Upper lobe of right lung (tissue), 1 donor: ENCODE measurements at places on chromosomes 16 and 17. TPM values are rescaled to one million over a fixed set of nuclear protein-coding genes. Genes with fewer than 3 reads are reported as not detected.

The WNT9B gene
- 2.0 TPM for total RNA-seq

The TNFSF12 gene
- 75.7 TPM for total RNA-seq

DNA sequence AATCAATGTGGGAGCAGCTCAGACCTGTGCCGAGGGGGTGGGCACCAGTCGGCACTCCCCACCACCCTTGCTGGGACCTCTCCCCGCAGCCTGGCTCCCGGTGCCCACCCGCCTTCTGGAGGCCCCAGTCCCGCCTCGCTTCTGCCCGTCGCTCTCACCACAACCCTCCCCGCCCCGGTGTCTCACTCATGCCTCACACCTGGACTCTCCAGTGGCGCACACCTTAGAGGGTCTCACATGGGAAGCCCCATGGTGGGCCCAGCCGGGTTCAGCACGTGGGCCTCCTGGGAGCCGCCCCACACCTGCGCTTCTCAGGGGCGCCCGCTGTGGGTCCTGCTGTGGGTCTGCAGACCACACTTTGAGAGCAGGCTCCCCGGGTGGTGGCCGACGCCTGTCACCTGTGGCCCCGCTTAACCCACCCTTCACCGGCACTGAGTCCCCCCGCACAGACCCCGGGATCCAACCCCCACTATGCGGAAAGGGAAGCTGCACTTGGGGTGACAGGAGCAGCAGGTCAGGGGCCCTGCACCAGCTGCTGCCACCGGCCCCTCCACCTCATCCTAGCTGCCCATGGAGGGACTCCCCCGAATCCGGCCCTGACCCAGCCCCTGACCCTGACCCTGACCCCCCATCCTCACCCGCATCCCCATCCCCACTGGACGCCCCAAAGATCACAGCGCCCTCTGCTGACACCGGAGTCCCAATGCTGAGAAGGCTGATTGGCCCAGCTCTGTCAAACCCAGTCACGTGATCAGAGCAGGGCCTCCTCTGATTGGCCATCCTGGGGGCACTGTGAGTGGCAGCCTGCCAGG lies 27.4 kb upstream of the SLC38A10 start:
- H3K27ac ChIP-seq, result no peak overlapping the region
- peaks cover 21% of the 10 kb centered on the region for H3K4me1 ChIP-seq
- no peak overlapping the region for H3K4me3 ChIP-seq

GRCh38 chr16:30893744-30894539 lies at the start of gene BCL7C:
TSS of gene BCL7C (minus strand) at chr16:30894077. CDS start at chr16:30893944, 133 bp downstream.
- peaks cover 23% of the 10 kb centered on the region for H3K36me3 ChIP-seq
- peak; percentile 98 for DNase-seq
- H3K4me3 ChIP-seq, result peak within 1 kb of the TSS; percentile 95
- peaks cover 37% of the 10 kb centered on the region for H3K4me1 ChIP-seq
- no peaks in the 10 kb centered on the region for H3K27me3 ChIP-seq

The CDC6 gene
- total RNA-seq, result 1.4 TPM

DNA sequence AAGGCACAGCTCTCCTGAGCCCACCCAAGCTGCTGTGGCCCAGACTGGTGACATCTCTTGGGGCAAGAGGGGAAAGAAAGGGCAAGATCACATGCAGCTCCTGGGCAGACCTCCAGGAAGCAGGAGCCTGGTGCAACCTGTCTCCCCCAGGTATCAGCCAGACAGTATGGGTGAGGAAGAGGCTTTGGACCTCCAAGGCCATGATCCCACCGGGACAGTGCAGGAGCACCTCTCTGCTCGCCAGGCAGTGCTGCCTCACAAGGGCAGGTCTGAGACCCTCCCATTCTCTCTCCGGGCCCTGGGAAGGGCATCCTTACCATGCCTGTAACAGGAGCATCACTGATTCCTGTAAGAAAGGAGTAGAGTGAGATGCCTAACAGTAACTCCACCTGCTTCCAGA lies 25.6 kb upstream of the COG7 start:
- H3K27me3 ChIP-seq, result no peaks in the 10 kb centered on the region
- H3K4me3 ChIP-seq, result no peak overlapping the region
- no peak overlapping the region for H3K27ac ChIP-seq
- DNase-seq, result no peak

- H3K27ac ChIP-seq, result no peak overlapping the region
- H3K27me3 ChIP-seq, result no peaks in the 10 kb centered on the region
- H3K4me3 ChIP-seq, result peak overlapping the region; percentile 16
- no peaks in the 10 kb centered on the region for H3K36me3 ChIP-seq
- peaks cover 23% of the 10 kb centered on the region for H3K4me1 ChIP-seq
Measured at GRCh38 chr16:2983706-2984136, 3.5 kb upstream of the PKMYT1 start.

The PRR14 gene
- total RNA-seq, result 48.2 TPM

The MRC2 gene
- total RNA-seq, result 127 TPM

The CDRT15L2 gene
- total RNA-seq, result not detected

DNA sequence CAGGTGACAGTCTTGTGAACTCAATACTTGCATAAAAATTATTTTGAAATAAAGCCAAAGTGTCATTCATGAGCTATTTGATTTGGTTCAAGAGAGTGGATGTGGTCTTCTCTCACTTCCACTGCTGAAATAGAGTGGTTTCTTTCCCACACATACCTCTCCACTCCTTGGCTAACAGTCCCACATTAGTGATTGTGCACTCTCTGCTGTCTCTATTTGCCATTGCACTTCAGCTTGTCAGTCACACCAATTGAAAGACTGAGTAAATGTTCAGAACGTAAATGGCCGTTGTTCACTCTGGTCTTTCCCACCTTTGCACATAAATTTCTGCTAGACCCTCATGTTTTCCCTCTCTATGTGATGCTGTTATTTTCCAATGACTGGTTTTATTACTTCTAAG lies 197.5 kb downstream of the FTO start:
- H3K36me3 ChIP-seq, result no peaks in the 10 kb centered on the region
- DNase-seq, result no peak
- no peak overlapping the region for H3K27ac ChIP-seq
- H3K27me3 ChIP-seq, result no peaks in the 10 kb centered on the region
- H3K4me3 ChIP-seq, result no peak overlapping the region

DNA sequence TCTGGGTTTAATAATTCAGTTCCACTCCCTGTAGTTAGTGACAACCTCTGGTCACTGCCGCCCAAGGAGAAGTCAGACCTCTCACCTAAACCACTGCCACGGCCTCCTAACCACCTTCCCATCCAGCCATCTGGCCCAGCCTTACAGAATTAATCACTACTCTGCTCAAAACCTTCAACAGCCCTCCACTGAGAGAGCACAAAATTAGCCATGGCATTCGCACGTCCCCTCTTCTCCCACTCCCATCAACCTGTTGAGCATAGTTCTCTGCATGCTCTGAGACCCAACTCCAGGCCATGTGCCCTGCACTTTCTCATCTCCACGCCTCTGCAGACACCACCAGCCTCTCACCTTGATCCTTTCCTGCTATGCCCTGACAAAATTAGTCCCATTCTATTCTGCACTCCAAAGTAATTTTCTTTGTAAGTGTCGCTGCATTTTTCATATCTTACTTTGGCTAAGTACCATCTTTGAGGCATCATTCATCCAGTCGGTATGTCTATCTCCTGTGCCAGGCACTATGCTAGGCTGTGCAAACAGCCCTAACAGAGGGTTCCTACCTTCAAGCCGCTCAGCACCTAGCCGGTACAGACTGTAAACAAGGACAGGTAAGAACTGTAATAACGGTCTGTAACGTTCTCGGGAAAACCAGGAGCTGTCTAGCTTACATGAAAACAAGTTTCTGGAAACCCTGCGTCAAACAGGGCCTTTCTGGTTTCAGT lies 963 bp downstream of the COPRS start:
- H3K27me3 ChIP-seq, result no peaks in the 10 kb centered on the region
- H3K4me3 ChIP-seq, result peak overlapping the region; percentile 68
- H3K27ac ChIP-seq, result peak overlapping the region; percentile 75
- peaks cover 28% of the 10 kb centered on the region for H3K36me3 ChIP-seq

The ZNF19 gene
- total RNA-seq, result 11.4 TPM

GRCh38 chr17:62688398-62689160 lies 61.1 kb downstream of the MRC2 start:
- no peak overlapping the region for H3K4me3 ChIP-seq
- no peak for DNase-seq
- H3K36me3 ChIP-seq, result peaks cover 6% of the 10 kb centered on the region
- H3K27ac ChIP-seq, result no peak overlapping the region

The PNPO gene
- total RNA-seq, result 29.4 TPM

The BLTP2 gene
- 145 TPM for total RNA-seq

- no peaks in the 10 kb centered on the region for H3K4me1 ChIP-seq
- no peak overlapping the region for H3K27ac ChIP-seq
- no peaks in the 10 kb centered on the region for H3K27me3 ChIP-seq
Measured at GRCh38 chr16:7422036-7422888, 89.6 kb downstream of the RBFOX1 start.

DNA sequence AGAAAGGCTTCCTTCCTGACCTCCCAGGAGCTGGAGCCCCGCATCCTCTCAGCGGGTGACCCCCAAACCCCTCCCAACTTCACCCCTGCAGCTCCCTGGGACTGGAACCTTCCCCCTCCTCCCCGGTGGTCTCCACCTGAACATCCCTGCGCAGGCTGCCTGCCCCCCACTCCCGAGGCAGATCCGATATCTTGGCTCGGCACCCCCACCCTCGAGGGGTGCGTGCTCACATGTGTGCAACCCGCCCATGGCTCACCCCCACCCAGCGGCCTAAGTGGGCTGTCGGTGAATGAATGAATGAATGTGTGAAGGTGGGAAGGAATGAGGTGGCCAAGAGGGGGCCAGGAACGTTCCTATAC lies 39.7 kb downstream of the SLC7A5 start:
- DNase-seq, result no peak
- H3K27me3 ChIP-seq, result peaks cover 10% of the 10 kb centered on the region
- H3K27ac ChIP-seq, result no peak overlapping the region

GRCh38 chr17:10743316-10744009 lies 13.6 kb upstream of the TMEM220 start:
- H3K27ac ChIP-seq, result no peak overlapping the region
- H3K36me3 ChIP-seq, result no peaks in the 10 kb centered on the region
- H3K4me1 ChIP-seq, result no peaks in the 10 kb centered on the region
- no peak overlapping the region for H3K4me3 ChIP-seq

The P2RX5 gene
- total RNA-seq, result 1.6 TPM

The RAPGEFL1 gene
- 10.2 TPM for total RNA-seq

DNA sequence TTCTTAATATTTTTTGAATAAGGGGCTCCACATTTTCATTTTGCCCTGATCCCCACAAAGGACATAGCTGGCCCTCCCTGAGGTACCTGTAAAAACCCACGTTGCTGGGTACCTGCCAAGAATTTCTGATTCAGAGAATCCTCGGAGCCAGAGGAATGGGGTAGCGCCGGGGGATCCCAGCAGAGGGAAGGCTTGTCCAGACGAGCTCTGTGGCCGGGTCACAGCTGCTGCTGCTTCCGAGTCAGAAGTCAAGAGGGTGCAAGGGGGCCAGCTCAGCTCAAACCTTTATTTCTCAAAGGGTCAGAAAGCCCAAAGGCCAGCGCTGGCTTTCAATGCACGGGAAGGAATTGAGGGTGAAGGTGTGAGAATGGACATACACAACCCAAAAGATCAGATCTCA lies 68.9 kb upstream of the SDK2 start:
- no peaks in the 10 kb centered on the region for H3K4me1 ChIP-seq
- H3K4me3 ChIP-seq, result no peak overlapping the region
- H3K36me3 ChIP-seq, result no peaks in the 10 kb centered on the region
- no peak overlapping the region for H3K27ac ChIP-seq
- no peaks in the 10 kb centered on the region for H3K27me3 ChIP-seq

- no peak overlapping the region for H3K4me3 ChIP-seq
- no peak for DNase-seq
- no peaks in the 10 kb centered on the region for H3K27me3 ChIP-seq
- no peaks in the 10 kb centered on the region for H3K36me3 ChIP-seq
- H3K27ac ChIP-seq, result no peak overlapping the region
Measured at GRCh38 chr17:27990979-27991378, 51.5 kb upstream of the NLK start.

The SREBF1 gene
- total RNA-seq, result 80.8 TPM

The TLCD2 gene
- 12.7 TPM for total RNA-seq

The HSD17B1 gene
- 1.4 TPM for total RNA-seq

DNA sequence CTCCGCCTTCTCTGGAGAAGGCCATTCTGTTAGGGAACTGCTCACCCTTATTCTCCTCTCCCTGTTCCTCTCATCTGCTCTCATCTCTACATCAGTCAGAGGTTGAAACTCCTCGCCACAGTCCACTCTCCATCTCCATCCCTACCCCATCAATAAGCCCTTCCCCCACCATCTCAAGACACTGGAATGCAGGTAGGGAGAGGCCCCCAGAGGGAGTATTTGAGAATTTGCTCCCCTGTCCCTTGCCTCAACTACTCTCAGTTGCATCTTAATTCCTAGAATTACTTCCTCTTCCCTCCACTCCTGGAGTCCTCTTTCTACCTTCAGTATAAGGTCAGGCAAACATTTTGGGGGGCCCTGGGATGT lies 2.0 kb upstream of the AATF start:
- DNase-seq, result no peak
- no peak overlapping the region for H3K27ac ChIP-seq
- H3K4me3 ChIP-seq, result no peak overlapping the region
- H3K27me3 ChIP-seq, result peaks cover 61% of the 10 kb centered on the region
- peaks cover 13% of the 10 kb centered on the region for H3K36me3 ChIP-seq
- peaks cover 27% of the 10 kb centered on the region for H3K4me1 ChIP-seq

DNA sequence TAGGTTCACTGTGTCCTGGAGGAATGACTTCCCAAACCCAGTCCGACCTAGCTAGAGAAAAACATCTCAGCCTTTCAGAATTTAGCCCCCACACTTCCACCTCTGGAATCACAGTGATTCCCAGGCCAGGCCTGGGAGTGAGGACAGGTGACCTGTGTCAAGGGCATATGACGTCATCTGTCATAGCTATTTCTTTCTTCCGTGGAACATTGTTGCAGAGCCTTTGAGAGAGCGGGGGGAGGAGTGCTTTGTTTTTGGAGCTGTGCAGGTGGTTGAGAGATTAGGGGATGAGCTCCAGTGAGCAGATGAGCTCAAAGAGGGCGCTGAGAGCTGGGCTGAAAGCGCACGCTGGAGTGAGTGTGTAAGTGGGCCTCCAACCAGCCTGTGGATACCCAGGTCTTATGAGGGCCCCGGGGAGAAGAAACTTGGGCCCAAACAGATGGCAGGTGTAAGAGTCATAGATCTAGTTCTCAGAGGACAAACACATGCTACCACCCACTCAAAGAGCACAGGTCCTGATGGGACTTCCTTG lies 344.8 kb downstream of the SNX29 start:
- H3K36me3 ChIP-seq, result no peaks in the 10 kb centered on the region
- H3K4me3 ChIP-seq, result no peak overlapping the region
- H3K27me3 ChIP-seq, result no peaks in the 10 kb centered on the region

DNA sequence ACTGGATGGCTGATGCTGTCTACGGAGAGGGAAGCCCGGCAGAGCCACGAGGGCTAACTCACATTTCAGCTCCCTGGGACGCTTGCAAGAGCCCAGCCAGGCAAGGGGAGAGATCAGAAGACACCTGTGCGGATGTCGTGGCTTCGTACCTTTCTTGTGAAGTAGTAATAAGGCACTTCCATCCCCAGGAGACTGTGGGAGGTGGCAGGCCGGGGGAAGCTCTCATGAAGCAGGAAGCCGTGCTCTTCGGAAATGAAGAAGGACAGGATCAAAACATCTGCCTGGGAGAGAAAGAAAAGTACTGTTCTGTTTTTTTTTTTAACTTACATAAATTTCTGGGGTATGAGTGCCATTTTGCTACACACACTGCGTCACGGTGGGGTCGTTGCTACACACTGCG lies 28.4 kb downstream of the TMEM204 start:
- no peaks in the 10 kb centered on the region for H3K4me1 ChIP-seq
- H3K27ac ChIP-seq, result no peak overlapping the region
- H3K36me3 ChIP-seq, result peaks cover 44% of the 10 kb centered on the region
- no peak overlapping the region for H3K4me3 ChIP-seq
- H3K27me3 ChIP-seq, result no peaks in the 10 kb centered on the region

GRCh38 chr17:8154608-8155155 lies 2.5 kb upstream of the PER1 start:
- peak overlapping the region; percentile 100 for H3K27ac ChIP-seq
- H3K27me3 ChIP-seq, result no peaks in the 10 kb centered on the region
- peaks cover 32% of the 10 kb centered on the region for H3K36me3 ChIP-seq
- peaks cover 44% of the 10 kb centered on the region for H3K4me1 ChIP-seq

- no peaks in the 10 kb centered on the region for H3K36me3 ChIP-seq
- H3K4me3 ChIP-seq, result no peak overlapping the region
- H3K27ac ChIP-seq, result no peak overlapping the region
- no peaks in the 10 kb centered on the region for H3K4me1 ChIP-seq
Measured at GRCh38 chr17:65902155-65902554, 289.8 kb downstream of the CEP112 start.
